ENCODE measurements at places on chromosomes 4 and X. TPM values are rescaled to one million over a fixed set of nuclear protein-coding genes. Genes with fewer than 3 reads are reported as not detected.

The DCAF8L2 gene
- polyA plus RNA-seq, result not detected

DNA sequence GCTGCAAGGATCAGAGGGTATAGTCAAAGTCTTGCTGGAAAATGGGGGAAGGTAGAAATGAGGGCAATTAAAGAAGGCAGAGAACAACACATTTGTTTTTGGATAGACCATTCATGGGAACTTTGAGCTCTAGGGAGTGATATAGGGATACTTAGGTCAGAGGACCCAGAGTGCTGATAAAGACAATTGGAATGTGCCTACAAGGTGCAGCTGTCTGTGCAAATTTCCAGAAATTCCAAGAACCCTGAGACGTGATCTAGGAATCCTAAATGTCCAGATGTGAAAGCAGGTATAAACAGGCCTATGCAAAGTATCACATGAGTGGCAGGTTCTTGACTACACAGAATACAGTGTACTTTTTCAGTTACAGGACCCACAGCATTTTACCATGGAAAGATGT is 24.2 kb downstream of the FNIP2 start:
- no peak for DNase-seq

- no peak for DNase-seq
These were observed 25.7 kb downstream of the GAB3 start for GRCh38 chrX:154724993-154725756.

DNA sequence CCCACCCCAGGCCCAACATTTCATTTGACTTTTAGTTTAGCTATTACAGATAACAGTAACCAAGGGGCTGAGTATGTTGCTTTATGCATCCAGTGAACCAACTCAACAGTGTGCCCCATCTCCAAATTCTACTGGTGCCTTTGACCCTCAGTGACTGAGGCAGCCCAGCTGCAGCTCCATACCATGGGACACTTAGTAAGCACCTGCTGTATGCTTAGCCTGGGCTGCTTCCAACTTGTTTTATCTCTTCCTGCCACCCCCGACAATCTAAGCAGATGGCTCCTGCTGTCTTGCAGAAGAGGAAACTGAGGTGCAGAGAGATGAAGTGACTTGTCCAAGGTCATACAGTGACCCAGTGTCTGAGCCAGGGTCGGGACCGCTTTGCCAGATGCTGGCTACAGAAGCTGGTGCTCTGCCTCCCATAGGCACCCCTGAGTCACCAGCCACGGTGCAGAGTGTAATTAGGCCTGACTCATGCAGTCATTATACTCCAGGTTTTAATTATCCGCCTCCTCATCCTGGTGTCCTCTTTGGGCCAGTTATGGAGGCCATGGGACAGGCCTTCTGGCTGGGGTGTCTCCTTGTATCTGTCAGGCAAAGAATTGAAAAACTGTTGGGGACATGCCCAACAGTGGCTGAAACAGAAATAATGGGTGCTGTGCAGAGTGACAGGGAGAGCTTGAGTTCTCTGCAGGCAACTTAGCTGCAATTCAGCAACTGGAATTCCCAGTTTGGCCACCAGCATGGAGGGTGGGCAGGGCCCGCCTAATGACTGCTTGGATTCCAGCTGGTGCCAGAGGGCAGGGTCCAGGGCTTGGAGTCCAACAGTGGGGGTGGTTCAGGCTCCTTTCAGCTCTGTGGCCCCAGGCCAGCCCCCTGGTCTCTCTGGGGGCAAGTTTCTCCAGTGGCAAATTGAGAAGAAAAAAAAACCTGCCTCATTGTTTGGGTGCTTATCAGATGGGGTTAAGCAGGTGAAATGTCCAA is 8.2 kb upstream of the GPR78 start:
- DNase-seq, result no peak

The USP27X gene
- polyA plus RNA-seq, result 2.4 TPM

DNA sequence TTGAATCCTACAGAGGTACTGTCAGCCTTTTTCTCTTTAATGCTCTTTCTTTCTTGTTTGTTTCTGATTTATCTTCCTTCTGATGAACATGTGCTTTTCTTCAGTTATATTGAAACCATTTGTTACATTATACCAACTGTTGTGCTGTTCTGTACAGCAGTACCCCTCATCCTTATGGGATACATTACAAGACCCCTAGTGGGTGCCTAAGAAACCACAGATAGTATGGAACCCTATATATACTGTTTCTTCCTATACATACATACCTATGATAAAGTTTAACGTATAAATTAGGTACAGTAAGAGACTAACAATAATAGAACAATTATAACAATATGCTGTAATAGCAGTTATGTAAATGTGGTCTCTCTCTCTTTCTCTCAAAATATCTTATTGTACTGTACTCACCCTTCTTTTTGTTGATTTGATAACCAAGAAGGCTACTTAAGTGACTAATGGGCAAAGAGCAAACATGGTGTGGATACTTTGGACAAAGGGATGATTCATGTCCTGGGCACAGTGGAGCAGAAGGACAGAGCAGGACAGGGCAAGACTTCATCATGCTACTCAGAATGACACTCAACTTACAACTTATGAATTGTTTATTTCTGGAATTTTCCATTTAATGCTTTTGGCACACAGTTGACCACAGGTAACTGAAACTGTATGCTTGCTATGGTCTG is 10.7 kb upstream of the YIPF7 start:
- no peak for DNase-seq

- DNase-seq, result no peak
These were observed 1.5 kb upstream of the NSD2 start for GRCh38 chr4:1869530-1870327.

The MAGEC1 gene
- not detected for polyA plus RNA-seq

GRCh38 chr4:28269426-28269825 is 1408.8 kb downstream of the STIM2 start:
- no peak for DNase-seq

DNA sequence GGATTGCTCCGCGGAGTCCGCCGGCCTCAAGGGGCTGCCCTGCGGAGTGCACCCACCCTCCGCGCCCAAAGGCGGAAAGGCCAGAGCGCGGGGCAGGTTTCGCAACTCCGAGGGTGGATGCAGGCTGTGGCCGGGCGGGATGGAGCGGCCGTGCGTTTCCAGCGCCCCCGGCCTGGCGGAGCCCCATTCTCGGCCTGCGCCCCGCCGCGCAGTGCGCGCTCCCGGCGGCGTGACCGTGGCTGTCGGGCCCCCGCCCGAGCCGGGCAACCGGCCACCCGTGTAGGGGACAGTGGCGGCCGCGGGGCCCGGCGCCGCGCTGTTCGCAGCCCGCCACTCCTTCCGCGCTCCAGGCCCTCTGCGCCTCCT is 331 bp downstream of the SETD7 start:
- DNase-seq, result no peak

DNA sequence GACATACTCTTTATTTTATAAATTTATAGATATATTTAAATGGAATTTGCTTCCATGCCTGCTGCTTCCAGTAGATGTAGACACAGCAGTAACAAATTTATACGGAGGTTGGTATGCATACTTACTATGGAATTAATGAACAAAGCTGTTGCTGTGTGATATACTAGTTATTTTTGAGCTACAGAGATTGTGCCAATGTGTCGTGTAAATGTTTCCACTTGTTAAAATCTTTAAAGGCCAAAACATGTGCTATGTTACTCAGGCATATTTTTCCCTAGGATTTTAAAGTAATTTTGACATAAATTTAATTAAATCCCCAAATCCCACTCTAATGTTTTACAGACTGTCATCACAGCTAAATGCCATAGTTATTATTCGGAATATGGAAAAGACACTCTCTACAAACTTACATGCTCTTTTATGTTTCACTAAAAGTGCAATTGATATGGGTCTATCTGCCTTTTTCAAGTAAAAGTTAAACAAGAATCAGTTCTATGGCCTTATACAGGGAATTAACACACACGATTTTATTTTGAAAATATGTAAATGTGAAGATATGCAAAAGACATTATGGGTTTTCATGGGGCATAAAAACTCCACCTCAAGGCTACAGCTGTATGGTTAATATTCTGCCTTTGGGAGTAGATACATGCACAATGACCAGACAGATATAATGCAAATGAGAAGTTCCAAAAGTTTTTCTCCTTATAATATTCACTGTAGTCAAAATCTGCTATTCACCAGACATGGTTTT is 256.8 kb downstream of the FSTL5 start:
- DNase-seq, result no peak

- no peak for DNase-seq
These were observed 206.3 kb downstream of the SHROOM3 start for GRCh38 chr4:76641351-76641750.

DNA sequence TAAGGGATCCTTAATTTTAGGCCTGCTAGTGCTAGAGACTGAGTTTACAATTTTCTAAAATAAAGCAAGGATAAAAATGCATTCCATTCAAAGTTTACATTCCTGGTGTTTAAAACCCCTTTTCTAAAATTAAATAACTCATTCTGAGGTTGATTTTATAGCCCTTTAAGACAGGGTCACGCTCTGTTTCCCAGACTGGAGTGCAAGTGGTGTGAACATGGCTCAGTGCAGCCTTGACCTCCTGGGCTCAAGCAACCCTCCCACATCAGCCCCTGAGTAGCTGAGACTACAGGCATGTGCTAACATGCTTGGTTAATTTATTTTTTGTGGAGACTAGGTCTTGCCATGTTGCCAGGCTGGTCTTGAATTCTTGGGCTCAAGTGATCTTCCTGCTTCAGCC is 6.8 kb upstream of the CDKL2 start:
- DNase-seq, result no peak

DNA sequence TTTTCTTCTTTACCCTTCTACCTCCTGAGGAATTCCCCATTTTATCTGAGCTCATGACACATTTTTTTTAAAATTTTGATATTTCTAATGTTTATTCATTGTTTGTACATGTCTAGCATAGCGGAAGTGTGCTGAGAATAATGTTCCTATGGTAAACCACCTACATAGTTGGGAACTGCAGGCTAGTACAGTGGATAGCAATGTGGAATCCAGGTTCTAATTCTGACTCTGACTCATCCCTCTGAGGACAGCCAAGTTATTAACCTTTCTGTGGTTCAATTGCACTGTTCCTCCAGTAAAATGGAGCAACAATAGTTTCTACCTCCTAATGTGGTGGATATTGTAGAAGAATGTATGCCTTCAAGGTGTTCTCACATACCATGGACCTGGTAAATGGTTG is 20.6 kb upstream of the APELA start:
- no peak for DNase-seq

- DNase-seq, result no peak
These were observed 209.5 kb upstream of the AFF2 start for GRCh38 chrX:148290931-148291330.

The MAGEE1 gene
- polyA plus RNA-seq, result 2.6 TPM

The BMPR1B gene
- polyA plus RNA-seq, result 16.0 TPM

The TRIM75 gene
- polyA plus RNA-seq, result 0.10 TPM

DNA sequence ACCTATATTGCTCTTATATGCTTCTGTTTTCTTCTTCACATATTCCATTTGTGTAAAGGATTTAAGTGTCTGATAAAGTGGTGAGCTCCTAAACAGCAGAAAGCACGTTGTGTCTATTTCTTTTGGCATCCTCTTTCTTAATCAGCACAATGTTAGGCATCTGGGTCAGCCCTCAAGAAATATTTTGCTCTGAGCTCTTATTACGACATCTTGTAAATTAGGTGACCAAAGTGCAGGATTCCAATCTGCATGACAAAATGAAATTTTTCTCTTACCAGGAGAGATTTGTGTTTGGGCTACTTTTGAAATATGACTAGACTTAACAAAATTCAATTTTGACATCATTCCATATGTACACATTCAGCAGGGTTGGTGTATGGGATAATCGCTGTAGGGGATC is 210.0 kb upstream of the IGFBP7 start:
- no peak for DNase-seq

GRCh38 chr4:69196209-69196965 is 18.2 kb downstream of the UGT2B11 start:
- DNase-seq, result no peak

DNA sequence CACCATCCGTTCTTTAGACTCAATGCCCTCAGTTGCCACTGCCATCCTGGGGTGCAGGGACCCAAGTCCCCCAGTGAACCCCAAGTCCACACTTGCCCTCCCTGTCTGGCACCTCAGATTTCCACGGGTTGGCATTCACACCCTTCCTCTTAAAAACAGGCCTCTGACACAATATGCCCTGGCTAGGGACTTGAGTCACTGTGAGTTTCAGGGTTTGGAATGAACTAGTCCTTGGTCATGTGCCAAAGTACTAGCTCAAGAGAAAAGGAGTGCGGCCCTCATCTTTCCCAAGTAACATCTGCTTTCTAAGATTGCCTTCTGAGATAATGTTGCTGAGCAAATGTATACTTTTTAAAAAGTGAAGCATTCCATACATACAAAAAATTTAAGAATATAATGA is 134.0 kb downstream of the MID1 start:
- DNase-seq, result no peak

GRCh38 chrX:155027509-155028066 is 944 bp downstream of the FUNDC2 start:
- no peak for DNase-seq

DNA sequence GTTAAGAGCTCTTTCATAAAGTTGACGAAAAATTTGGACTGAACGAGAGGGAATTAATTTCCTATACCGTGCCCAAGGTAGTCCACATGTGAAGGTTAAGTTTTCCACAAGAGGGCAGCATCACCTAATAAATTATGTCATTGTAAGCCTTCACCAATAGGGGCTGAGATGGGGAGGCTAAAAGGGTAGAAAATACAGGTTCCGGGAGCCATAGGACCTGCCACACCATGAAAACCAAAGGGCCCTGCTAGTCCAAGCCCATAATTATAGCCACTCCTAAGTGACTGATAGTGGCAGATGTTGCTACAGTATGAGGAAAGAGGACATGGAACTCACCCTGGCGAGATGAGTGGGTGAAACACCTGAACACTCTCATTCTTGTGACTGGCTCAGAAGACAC is 122.2 kb downstream of the SHROOM4 start:
- no peak for DNase-seq

GRCh38 chrX:53471346-53471745 is 37.2 kb upstream of the HSD17B10 start:
- DNase-seq, result no peak

DNA sequence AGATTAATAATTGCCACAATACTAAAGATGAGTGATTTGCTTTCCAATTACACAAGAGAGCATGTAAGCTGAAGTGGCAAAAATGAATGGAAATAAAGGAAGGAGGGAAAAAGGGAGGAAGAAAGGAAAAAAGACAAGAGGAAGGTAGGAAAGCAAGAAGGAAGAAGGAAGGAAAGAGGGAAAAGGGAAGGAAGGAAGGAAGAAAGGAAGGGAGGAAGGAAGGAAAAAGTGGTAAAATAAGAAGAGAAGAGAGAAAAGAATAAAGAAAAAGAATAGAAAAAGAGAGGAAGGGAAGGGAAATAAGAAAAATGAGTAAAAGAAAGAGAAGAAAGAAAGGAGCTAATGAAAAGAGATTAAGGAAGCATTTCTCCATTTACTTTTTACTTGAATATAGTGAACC is 4.6 kb downstream of the NDST4 start:
- DNase-seq, result no peak

The UGT2B11 gene
- polyA plus RNA-seq, result not detected

- DNase-seq, result no peak
These were observed 284.2 kb downstream of the KCNIP4 start for GRCh38 chr4:21664355-21664754.

The SRPX2 gene
- polyA plus RNA-seq, result 25.2 TPM

DNA sequence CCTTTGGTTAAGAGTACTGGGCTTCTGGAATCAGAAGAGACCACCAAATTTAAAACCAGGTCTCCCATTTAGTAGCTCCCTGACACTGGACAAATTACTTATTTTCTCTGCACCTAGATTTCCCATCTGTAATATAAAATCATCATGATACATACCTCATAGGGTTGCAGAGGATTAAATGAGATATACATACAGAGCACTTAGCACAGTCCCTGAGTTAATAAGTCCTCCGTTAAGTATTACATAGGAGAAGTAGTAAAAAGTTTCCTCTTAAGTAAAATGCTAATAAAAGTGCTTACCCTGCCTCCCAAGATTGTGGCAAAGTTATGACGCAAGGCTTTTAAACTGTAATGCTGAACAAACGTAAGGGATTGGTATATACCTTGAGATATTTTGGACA is 539 bp upstream of the CHIC1 start:
- DNase-seq, result no peak

The FATE1 gene
- 1.2 TPM for polyA plus RNA-seq

Data from forelimb muscle (tissue), 1 donor.